Neuronal stem cell (in vitro differentiated cells): ENCODE measurements at places on chromosomes 1 and 21.

GRCh38 chr1:178055779-178056471 lies 38.0 kb upstream of the RASAL2 start:
- no peak overlapping the region for H3K4me3 ChIP-seq
- H3K27me3 ChIP-seq: no peaks in the 10 kb centered on the region
- H3K4me1 ChIP-seq: peaks cover 13% of the 10 kb centered on the region
- DNase-seq: no peak

DNA sequence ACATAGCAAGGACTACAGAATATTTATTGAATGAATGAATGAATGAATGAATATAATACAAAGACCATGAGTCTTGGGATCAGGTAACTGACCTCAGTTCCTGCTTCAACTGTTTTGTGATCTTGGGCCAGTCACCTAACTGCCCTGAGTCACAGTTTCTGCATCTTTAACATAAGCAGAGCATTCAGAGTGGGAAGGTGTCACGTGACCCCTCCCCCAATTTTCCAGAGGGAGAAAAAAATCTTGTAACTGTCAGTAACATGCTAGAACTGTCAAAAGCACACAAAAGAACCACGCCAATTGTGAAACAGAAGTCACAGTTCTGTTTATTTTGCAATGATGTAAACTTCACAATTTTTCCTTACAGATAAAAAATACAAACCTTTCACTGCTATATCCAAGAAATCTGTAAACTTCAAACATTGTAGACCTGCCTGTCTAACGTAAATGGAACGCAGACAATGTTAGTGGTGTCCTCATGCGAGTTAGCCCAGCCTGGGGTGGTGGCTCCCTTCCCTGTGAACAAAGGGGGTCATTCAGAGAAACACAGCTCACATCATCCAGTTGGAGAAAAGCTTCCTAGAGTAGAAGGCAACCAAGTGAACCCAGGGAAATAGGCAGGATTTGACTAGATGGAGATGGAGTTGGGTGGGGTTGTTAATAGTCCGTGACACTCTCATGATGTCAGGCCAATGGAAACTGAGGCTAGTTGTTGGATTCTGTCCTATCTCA lies 211.8 kb upstream of the ZC3H12A start:
- H3K4me3 ChIP-seq: no peak overlapping the region
- H3K36me3 ChIP-seq: no peaks in the 10 kb centered on the region
- H3K27ac ChIP-seq: no peak overlapping the region
- H3K4me1 ChIP-seq: no peaks in the 10 kb centered on the region
- H3K27me3 ChIP-seq: no peaks in the 10 kb centered on the region

DNA sequence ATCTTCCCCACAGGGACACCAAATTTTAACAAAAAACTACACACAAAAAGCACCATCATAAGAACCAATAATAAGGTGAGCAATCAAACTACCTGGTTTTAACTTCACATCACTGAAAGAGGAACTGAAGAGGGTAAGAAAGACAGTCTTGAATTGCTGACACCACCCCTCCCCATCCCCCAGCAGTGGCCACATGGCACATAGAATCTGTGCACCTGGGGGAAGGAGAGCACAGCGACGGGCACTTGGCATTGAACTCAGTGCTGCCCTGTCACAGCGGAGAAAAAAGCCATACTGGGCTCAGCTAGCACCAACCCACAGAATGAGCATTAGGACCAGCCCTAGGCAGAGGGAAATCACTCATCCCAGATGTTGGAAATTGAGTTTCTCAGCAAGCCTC lies 640.0 kb upstream of the ADGRL2 start:
- H3K27me3 ChIP-seq: no peaks in the 10 kb centered on the region
- no peaks in the 10 kb centered on the region for H3K36me3 ChIP-seq
- no peak overlapping the region for H3K4me3 ChIP-seq
- peaks cover 3% of the 10 kb centered on the region for H3K4me1 ChIP-seq

DNA sequence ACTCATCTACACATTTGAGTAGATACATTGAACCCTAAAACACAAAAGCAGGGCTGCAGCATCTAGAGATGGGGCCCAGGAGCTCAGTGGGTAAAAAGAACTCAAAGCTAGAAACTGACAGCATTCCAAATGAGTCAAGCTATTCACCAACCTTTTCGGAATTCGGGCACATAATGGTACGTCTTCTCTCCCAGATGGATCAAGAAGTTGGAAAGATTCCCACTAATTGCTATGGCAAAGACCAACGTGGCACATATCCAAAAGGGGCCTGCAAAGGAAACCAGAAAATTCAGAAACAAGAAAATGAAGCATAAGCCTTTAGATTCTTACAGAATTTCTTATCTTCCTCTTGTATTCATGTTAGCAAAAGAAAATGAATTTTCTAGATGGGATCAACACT lies 18.4 kb downstream of the YIPF1 start:
- no peaks in the 10 kb centered on the region for H3K27me3 ChIP-seq
- no peak overlapping the region for H3K27ac ChIP-seq
- peaks cover 75% of the 10 kb centered on the region for H3K36me3 ChIP-seq
- no peaks in the 10 kb centered on the region for H3K4me1 ChIP-seq

DNA sequence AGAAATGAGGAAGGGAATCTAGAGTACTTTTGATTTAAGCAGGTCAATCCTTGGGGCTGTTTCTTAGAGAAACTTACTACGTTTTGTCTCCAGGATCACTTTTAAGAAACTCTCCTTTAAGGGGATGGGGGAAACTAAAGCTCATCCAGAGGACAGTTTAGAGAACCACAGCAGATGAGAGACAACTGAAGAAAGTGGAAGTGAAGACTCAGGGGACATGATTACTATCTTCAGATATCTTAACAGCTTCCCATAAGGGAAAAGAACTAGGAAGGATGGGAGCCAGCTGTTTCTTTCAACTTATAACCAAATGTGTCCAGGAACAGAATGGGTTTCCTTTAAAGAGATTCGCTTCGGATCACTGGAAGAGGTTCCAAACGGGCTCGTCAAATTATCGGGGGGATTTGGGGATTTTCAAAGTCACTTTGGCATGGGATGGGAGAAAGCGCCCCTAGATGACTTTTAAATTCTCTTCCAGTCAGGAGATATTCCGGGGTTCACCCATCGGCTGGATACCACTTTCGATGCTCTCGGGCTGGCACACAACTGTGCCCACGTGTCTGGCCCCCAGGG lies 1.2 kb downstream of the SCMH1 start:
- no peak overlapping the region for H3K27ac ChIP-seq
- peaks cover 9% of the 10 kb centered on the region for H3K4me1 ChIP-seq
- H3K4me3 ChIP-seq: peak overlapping the region; percentile 97

DNA sequence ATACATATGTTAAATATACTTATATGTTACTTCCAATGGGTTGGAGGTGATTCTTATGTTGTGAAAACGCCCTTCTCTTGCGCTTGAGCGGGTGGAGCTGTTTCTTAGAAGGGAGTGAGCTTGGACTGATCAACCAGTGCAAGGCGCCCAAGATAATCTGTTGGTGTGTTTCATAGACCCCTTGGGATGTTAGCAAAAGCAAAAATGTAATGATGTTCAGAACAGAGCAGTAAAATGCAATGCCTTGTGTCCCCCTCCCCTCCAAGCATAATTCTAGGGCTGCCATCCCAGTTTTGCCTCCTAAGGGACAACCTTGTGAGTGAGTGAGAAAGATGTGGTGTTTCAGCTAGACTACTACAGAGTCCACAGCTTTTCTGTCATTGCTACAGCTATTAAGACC lies 6.2 kb upstream of the CD34 start:
- H3K4me1 ChIP-seq: no peaks in the 10 kb centered on the region
- no peaks in the 10 kb centered on the region for H3K36me3 ChIP-seq
- H3K4me3 ChIP-seq: no peak overlapping the region
- H3K27ac ChIP-seq: no peak overlapping the region

GRCh38 chr1:3593334-3593733 lies 18.0 kb downstream of the MEGF6 start:
- peaks cover 28% of the 10 kb centered on the region for H3K4me1 ChIP-seq
- no peak for DNase-seq
- H3K27ac ChIP-seq: no peak overlapping the region
- H3K27me3 ChIP-seq: no peaks in the 10 kb centered on the region
- H3K4me3 ChIP-seq: no peak overlapping the region

- H3K4me1 ChIP-seq: peaks cover 46% of the 10 kb centered on the region
- H3K27me3 ChIP-seq: no peaks in the 10 kb centered on the region
- peak overlapping the region; percentile 90 for H3K27ac ChIP-seq
- peak; percentile 94 for DNase-seq
Observed at GRCh38 chr1:2212532-2213491, 15.3 kb upstream of the SKI start.

DNA sequence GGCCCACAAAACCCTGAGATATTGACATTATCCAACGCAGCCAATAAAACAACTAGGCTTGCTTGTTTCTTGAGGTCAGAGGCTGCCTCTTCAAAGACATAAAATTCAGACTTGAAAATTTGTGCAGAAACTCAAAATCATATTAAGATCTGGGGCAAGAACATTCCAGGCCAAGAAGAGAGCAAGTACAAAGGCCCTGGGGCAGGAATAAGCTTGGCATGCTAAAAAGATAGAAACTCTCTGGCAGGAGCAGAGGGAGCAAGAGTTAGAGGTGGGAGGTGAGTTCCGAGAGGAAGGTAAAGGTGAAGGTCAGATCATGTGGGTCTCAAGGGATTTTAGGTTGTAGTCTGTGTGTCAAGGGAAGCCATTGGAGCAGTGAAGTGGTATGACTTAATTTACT lies 8.8 kb upstream of the IGSF3 start:
- no peaks in the 10 kb centered on the region for H3K36me3 ChIP-seq
- no peak overlapping the region for H3K27ac ChIP-seq
- H3K4me3 ChIP-seq: no peak overlapping the region
- peaks cover 3% of the 10 kb centered on the region for H3K4me1 ChIP-seq

DNA sequence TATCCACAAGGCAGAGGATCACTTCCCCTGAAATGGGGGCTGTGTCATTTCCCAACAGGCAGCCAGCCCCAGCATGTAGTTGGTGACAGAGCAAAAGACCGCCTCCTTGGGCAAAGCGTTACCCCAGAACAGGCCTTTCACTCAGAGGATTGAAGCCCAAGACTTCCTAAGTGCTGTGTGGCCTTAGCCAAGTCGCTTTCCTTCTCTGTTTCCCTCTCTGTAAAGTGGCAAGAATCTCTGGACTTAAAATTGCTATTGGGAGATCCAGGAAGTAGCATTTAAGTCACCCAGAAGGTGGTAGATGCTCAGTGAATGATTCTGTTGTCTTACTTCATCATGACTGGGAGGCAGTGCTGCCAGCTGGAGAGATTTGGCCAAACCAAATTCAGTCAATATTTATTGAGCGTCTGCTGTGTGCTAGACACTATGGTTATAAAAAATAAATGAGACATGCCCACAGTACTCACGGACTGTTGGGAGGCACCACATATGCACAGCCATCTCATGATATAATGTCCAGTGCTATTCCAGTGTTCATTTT lies 35.3 kb downstream of the NIPAL3 start:
- H3K4me3 ChIP-seq: no peak overlapping the region
- H3K4me1 ChIP-seq: no peaks in the 10 kb centered on the region
- no peaks in the 10 kb centered on the region for H3K27me3 ChIP-seq

DNA sequence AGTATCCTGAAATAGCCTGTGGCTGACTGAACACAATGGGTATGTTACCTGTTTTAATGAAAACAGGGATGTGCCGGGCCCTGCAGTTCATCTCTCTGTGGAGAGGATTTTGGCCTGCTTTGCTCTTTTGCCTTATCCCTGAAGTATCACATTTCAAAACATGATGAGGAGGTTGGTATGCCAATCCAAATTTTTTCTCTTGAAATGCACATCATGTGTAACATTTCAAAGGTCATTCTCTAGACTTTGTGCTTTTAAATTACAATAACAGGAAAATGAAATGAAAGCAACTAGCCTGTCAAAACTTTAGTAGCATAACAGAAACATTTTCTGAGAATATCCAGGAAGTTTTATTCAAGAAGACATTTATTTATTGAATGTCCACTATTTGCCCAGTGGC lies 118.9 kb downstream of the SLC44A5 start:
- H3K4me1 ChIP-seq: no peaks in the 10 kb centered on the region
- no peak overlapping the region for H3K27ac ChIP-seq
- H3K4me3 ChIP-seq: no peak overlapping the region
- no peak for DNase-seq
